ENCODE measurements at places on chromosomes 16 and 17.

GRCh38 chr17:8147805-8148404, 4.3 kb downstream of the PER1 start:
- no peak for DNase-seq

- no peak for DNase-seq
Measured at GRCh38 chr17:31320791-31321190, 631 bp downstream of the EVI2A start.

GRCh38 chr17:60311186-60311585, 80.7 kb downstream of the USP32 start:
- DNase-seq: no peak

DNA sequence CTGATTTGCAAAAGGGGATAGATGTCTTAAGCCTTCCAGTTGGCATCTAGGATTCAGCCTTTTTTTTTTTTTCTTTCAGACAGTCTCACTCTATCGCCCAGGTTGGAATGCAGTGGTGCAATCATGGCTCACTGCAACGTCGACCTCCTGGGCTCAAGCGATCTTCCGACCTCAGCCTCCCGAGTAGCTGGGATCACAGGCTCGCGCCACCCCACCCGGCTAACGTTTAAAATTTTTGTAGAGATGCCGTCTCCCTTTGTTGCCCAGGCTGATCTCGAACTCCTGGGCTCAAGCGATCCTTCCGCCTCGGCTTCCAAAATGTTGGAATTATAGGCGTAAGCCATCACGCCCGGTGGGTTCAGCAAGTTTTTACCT, 571 bp upstream of the CCP110 start:
- no peak for DNase-seq

DNA sequence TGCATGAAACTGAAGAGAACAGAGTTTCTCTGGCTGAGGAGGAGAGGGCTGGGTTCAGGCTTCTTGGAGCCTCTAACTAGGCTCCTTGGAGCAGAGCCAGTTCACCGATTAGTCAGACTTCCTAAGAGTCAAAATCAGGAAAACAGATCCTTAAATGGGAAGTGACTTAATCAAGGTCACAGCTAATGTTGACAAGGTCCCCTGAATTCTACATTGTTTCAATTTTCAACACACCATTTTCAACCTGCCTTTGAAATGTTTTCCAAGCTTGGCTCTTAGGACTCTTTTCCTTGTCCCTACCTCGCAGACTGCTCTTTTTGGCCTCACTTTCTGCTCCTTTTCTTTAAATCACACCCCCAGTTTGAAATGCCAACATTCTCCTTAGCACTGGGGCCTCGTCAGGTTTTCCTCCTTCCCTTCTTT, 16.3 kb downstream of the MYL4 start:
- DNase-seq: no peak

DNA sequence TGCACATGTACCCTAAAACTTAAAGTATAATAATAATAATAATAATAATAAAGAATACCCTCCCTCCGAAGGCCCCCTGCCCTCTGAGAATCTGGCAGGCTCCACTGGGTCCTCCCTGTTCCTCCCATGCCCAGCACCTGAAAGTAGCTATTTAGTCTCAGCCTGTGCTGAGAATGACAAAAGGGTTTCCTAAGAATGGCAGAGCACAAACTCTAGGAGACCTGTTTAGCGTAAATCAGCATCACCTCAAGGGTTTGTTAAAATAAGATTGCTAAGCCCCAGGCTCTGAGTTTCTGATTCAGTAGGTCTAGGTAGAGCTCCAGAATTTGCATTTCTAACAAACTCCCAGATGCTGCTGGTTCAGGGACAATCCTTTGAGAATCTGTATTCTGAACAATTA, 606.8 kb upstream of the CDH11 start:
- no peak for DNase-seq

DNA sequence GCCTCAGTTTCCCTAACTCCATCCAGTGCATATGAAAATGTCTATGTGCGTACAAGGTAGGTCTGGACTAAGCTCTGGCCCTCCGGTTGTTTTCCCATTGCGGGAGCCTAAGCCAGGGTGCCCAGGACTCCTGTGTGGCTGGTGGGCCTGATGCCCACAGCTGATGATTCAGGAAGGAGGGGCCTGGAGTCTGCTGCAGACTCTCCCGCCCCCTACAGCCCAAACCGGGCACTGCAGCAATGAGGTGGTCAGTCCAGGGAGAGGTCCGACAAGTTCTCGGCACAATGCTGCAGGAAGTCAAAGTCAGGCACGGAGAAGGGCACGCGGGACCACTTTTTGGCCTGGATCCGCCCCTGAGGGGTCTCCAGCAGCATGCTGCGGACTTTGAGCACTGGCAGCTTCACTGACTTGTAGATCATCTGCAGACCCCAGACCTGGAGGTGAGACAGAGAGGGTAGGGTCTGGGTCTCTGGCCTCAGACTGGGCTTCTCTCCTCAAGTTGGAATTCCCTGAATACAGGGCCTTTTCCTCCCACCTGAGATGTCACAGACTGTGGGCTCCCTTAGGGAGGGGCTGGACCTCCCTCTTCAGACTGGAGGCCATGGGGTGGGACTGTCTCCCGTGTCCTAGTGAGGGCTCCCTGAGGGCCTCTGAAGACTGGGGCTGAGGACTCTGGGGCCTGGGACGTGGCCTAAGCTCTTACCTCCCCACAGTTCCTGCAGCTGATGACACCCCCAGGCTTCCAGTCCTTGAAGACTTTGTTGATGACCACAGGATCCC, 3.4 kb upstream of the ZNF385C start:
- DNase-seq: no peak

- no peak for DNase-seq
Measured at GRCh38 chr16:13060932-13061331, 159.5 kb downstream of the SHISA9 start.

- no peak for DNase-seq
Measured at GRCh38 chr17:73560661-73561060, 83.6 kb downstream of the SDK2 start.

DNA sequence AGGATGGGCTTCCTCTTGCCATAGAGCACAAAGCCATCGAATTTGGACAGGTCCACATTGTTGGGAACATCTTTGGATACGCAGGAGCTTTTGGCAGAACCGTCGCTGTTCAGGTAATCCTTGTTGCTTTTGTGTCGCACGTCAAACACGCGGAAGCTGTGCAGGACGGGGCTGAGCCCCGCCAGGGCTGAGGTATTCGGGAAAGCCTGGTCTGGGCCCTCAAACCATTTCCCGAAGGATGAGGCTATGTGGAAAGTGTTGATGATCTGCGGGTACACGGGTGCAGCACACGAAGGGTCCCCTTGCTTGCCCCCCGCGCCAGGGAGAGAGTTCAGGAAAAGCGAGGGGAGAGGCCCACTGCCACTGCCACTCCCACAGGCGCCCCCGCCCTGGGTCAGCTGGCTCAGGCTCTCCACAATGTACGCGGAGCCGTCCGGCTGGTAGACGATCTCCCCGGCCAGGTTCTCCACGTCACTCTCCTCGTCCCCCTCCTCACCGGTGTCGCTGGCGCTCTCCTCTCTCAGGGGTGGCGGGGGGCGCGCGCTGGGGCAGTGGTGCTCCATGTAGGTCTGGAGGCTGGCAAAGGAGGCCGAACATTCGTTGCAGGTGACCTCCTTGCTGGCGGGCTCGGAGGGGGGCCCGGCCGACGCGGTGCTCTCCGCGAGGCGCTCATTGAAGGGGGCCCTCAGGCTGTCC, 88.5 kb downstream of the ZFHX3 start:
- DNase-seq: no peak
